ENCODE measurements at places on chromosomes 6 and 20.

DNA sequence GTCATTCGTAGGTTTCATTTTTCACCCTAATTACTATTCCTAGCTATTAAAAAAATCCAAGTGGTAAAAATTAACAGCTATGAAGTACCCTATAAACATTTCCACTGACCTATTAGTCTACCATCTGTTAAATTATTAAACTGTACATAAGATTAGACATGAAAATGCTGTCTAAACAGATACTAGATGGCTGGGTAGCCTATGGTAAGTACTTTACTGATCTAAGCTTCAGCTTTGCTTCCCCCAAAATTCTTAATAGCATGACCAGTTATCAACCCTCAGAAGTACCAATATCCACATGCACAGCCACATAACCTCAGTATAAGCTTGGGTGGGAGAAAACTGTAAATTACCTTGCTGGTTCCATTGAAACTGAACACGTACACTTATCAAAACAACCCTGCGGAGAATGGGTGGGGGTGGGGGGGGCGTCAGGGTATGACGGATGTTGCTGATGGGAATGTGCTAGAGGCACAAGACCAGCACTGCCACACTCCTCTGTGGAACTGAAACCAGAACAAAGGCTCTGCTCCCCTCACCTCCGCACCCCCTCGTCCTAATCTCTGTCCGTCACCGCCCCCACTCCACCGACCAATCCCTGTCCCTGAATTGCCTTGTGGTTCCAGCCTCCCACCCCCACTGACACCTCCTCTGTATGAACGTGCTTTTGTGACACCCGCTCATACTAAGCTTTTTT, 45.3 kb downstream of the B4GALT5 start:
- no peak for DNase-seq

- DNase-seq, result no peak
Measured at GRCh38 chr20:19897891-19898290, 119.3 kb upstream of the NAA20 start.

DNA sequence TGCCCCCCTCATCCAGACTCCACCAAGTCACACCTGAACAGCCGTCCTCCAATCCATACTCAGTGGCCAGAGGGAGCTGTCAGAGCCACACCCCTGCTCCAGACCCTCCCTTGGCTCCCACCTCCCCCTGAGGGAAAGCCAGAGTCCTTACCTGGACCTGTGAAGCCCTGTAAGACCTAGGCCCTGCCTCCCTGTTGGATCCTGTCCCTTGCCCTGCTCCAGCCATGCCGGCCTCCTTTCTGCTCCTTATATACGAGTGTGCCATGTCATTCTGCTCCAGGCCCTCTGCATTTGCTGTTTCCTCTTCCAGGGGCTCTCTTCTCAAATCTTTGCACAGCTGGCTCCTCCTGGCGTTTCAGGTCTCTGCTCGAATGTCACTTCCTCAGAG, 100.3 kb upstream of the MYL9 start:
- no peak for DNase-seq

DNA sequence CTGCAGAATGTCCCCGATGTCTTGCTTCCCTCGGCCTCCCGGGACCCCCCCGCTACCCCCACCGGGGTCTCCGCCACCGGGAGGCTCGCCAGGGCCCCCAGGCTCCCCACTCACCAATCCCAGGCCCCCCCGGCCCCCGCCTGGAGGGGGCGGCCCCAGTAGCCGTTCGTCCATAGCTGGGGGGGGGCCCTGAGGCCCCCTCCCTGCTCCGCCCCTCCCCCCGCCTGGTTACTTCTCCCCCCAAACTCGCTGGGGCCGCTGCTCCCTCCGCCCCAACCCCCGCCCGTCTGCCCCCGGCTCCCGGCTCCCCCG, 304 bp downstream of the PBX2 start:
- peak; percentile 66 for DNase-seq

DNA sequence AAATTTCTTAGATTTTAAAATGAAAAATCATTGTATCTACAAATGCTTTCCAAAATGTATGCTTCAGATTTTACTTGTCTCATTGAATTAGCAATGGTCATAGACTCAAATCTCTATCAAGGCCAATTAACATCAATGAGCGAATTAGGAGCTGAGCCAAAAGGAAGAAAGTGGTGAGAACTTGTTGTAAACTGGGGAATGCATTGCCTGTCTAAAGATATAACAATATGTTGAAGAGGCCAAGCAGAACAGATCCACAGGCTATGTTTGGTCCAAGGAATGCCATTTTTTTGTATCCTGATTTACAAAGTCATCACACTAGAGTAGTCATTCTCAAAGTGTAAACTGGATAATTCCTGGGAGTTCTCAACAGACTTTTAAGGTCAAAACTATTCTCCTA, 370.7 kb downstream of the GJA1 start:
- no peak for DNase-seq

DNA sequence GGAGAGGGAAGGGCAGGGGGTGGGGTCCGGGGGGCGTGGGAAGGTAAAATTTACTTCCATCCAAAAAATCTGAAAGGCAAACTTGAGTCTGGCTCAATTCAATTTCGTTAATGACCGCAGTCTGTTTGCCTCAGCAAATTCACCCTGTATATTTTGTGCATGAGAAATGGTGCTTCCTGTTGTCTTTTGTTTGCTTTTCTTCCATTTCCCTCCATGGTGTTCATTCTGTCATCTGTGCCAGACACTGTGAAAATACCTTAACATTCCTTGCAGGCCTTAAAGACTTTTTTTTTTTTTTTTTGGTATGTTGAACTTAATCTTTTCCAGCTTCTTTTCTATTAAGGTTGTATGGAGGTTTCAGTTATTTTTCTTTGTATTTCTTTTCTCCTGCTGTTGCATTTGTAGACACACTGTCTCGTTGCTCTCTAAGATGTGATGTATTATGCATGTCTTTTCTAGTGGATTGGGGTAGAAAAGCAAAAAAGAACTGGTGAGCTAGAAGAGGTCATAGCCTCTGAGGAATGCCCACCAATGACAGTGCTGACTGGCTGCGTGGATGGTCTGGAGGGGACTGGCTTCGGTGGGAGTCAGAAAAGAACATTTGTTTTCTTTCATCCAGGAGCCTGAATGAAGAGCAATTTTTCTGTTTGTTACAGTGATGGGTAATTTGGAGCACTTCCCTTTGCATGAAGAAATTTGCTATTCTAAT, 585.0 kb upstream of the MAP3K7 start:
- DNase-seq, result no peak

GRCh38 chr20:9412309-9412708, 102.1 kb upstream of the LAMP5 start:
- DNase-seq, result no peak

- DNase-seq, result no peak
Measured at GRCh38 chr6:155216312-155217046, 47.3 kb upstream of the CLDN20 start.

DNA sequence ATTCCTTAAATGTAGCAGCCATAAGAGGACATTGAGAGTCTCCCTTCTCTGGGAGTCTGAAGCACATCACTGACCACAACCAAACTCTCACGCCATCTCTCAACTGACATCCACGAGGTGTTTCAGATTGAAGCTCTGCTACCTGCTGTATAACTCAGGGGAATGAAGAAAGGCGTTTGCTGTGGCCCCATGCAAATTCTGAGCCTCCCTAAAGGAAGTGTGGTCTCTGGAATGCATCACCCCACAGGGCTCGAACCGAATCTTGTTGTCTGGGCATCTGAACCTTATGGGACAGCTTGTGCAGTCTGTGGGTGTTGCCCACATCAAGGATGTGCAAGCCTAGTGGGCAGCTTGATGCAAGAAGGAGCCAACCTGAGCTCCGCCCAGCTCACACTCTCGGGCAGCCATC, 10.9 kb downstream of the PMEPA1 start:
- no peak for DNase-seq

DNA sequence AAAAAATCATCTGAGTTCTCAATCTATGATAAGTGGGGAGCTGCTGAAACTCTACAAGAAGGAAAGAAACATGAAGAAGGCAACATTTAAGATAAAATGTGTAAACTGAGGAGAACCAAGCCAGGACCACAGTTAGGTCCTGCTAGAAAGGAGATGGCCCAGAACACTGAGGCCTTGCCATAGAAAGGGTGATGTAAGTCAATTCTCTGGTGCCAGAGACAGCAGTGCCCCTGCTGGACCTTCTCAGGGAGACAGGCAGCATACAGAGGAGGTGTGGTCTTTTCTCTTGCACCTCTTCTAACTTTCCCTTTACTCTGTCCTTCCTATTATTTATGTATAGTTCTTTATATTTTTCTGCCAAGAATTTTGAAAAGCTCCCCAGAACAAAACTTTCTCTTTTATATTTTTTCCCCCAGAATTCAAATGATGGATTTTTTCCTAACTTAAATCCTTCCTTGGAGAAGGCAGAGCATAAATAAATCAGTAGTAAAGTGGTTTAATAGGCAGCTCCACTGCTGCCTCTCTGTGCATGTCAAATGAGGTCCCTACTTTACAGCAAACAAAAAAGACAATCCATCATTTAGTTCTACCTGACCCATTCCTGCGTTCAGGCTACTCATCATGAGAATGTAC, 9.0 kb downstream of the UQCC2 start:
- no peak for DNase-seq

- no peak for DNase-seq
Measured at GRCh38 chr6:92587525-92587924, 831.8 kb downstream of the EPHA7 start.

Data from right lobe of liver (tissue), 6 donors.